Activated CD8-positive, alpha-beta T cell treated with anti-CD3 and anti-CD28 coated beads for 36 hours (primary cell): ENCODE measurements at places on chromosomes 3 and 15. TPM values are rescaled to one million over a fixed set of nuclear protein-coding genes. Genes with fewer than 3 reads are reported as not detected.

SKIL gene
- total RNA-seq = 14.2 TPM

SLC6A1 gene
- not detected for total RNA-seq

CCR1 gene
- total RNA-seq = 0.67 TPM

MYZAP gene
- total RNA-seq = not detected

CHAC1 gene
- total RNA-seq = 21.9 TPM

SV2B gene
- total RNA-seq = not detected

DNA sequence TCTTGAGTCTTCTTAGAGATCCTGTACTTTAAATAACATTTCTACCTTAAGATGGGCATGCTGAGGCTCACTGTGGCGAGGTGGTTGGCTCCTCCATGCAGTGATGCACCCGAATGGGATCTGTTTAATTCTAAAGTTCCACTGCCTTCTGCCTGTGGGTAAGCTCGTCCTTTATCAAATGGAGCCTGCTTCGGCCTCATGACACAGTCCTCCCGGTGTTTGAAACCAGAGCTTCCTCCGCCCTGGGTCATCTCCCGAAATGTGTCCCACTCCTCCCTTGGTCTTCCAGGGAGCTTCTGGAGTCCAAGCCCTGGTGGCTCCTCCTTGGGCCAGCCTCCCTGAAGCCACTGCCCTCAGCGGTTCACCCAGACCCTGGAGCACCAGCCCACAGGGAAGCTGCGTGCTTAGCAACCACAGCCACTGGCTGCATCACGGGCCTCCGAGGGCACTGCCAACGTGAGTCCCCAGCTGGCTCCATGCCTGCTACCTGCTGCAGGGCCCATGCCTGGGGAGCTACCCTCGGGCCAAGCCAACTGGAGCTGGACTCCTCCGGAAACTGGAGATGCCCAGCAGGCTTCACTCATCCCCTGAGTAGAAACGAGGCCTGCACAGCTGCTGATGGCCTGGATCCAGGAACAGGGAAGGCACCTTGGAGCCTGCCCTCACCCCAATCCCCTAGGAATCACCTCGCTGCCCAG is 3.3 kb downstream of the RHCG start:
- no peak for DNase-seq

GRCh38 chr3:134704133-134704532 is 53.3 kb upstream of the KY start:
- no peak for DNase-seq

- DNase-seq = no peak
Measured at GRCh38 chr3:87069971-87070370, 79.0 kb upstream of the VGLL3 start.

DNA sequence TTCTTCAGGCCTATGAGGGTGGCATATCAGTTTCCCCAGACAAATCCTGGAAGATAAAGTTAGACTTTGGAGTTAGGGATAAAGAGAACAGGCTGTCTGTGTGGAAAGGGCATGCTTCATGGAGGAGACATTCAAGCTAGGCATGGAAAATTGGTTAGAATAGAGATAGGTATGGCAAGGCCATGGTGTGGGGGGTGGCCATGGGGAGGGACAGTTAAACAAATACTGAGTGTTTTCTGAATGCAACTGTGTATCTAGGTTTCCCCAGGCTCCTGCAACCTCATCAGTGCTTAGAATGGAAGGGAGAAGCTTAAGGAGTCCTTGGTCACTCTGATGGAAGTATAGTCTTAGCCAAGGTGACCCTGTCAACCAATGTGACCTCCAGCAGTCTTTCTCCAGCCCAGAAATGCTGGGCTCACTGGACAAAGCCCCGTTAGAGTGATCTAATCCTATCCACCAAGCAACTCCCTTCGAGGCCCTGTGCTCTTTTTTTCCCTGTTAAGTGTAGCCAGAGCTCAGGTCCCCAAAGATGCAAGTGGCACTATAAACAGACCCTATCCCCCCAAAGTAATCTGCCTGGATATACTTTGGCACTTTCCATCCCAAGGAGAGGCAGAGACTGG is 5.5 kb upstream of the PKM start:
- DNase-seq = no peak

GRCh38 chr3:78221300-78221699 is 1181.4 kb downstream of the ROBO2 start:
- DNase-seq = no peak

DNA sequence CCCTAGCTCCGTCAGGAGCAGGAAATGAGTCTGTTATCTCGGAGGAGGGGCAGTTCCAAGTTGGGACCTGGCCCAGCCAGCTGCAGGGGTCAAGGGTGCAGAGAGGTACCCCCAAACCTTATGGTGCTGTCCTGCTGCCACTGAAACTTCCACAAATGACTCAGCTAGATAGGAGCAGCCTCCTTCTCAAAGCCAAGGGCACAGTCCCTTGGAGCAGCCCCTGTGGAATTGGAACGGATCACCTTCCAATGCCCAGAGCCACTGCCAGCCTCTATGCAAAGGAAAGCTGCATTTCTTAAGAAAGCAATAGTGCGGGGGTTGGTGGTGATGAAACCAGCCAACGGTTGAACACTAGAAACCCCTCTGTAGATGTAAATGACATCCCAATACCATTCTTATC is 19.6 kb upstream of the LRRK1 start:
- DNase-seq = no peak

GRCh38 chr3:129835198-129835597 is 58.3 kb downstream of the TMCC1 start:
- DNase-seq = no peak

GRCh38 chr15:59491062-59491461 is 53.1 kb downstream of the FAM81A start:
- no peak for DNase-seq

- peak; percentile 47 for DNase-seq
Measured at GRCh38 chr3:42839616-42840015, 30.4 kb downstream of the ACKR2 start.
